ENCODE measurements at places on chromosomes 2 and 18.

DNA sequence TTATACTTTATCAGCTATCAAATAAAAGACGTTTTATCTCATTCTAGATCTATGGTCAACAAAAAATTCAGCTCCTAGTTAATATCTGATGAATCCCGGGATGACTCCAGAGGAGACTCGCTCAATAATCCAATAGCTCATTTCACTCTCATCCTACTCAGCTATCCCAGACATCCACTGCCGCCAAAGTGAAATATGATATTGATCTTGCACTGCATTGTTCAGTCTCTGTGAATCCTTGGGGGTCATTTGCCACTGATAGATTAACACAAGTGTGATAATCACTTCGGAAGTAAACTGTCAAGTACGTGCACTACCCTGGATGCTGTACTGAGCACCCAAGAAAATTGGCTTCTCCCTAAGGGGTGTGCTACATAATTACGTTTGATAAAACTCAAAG, 249.1 kb downstream of the SUCLG1 start:
- no peak for DNase-seq

- no peak for DNase-seq
Measured at GRCh38 chr2:130890941-130891669, 54.4 kb downstream of the ARHGEF4 start.

DNA sequence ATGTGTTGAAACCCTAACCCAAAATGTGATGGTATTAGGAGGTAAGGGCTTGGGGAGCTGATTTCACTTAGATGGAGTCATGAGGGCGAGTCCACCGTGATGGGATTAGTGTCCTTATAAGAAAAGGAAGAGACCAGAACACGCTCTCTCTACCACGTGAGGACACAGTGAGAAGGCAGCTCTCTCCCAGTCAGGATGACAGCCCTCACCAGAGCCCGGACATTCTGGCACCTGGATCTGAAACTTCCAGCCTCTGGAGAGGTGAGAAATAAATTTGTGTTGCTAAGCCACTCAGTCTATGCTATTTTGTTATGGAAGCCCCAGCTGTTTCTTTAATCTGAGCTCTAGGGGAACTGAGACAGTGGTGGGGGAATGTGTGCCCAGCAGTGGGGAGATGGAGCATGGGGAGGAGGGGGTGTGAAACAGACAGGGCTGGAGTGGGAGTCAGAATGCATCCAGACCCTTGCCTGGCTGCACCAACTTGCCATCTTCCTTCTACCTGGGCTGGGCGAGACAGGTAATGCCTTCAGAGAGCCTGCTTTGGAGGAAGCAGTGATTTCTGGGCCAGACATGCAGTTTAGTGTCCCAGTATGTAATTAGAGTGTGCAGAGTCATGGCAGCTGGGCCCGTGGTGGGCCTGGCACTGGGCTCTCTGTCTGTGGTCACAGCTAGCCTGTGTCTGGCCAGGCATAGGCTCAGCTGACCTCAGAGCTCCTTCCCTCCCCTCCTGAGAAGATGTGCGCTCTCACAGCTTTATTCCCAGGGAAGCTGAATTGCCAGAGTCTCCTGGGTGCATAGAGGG, 38.1 kb downstream of the RHOB start:
- DNase-seq: no peak

DNA sequence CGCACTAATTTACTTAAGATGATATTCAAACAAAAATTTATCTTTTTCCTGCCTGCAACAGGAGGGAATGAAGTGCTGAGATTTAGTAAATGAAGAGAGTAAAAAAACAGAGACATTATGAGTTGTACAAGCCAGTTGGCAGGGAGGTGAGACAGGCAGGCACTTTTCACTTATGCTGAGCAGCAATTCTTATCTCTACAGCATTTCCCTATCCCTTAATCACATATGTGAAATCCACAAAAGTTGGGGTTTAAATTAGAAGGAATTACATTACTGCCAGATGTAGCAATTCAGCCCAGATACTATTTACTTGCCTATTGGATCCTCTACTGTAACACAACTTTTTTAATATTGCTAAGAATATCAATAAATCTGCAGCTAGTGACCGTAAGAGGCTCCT, 314.2 kb upstream of the LRP1B start:
- no peak for DNase-seq
